ENCODE measurements at places on chromosomes 11 and 22.

GRCh38 chr11:62333768-62334167, 3.5 kb upstream of the ASRGL1 start:
- no peak for DNase-seq

- DNase-seq: no peak
These were observed 11.8 kb upstream of the TPST2 start for GRCh38 chr22:26601726-26602125.

DNA sequence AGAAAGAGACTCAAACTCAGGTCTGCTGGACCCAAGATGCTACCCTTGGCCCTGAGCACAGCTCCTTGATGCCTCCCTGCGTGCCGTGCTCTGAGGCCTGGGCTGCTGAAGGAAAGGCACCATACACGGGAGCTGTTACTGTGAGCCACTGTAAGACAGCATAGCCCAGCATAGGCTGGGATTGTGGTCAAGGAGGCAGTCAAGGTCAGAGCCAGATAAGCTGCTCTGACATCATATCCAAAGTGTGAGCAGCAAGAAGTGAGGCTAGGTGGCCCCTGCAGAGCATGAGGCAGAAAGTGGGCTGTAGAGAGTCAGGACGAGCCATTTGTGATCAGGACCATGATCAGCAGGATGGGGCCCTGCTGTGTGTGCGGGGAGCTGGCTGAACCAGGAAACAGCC, 7.7 kb downstream of the SLC22A8 start:
- no peak for DNase-seq

DNA sequence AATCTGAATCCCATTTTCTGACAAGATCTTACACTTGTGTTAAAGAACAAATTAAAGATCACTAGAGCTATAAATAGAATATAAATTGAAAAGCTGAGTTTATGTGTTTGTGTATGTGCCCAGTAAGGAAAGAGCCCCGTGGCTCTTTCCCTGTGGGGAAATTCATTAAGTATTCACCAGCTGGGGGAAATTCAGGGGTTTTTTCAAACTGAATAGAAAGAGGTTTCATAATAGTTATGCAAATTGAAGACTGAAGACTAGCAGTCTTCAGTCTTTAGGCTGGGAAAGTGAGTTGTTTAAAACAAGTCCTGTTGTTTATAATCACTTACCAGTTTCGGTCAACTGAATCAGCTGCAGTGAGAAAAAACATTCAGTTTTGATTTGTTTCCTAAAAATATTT, 11.3 kb upstream of the MS4A7 start:
- DNase-seq: no peak

DNA sequence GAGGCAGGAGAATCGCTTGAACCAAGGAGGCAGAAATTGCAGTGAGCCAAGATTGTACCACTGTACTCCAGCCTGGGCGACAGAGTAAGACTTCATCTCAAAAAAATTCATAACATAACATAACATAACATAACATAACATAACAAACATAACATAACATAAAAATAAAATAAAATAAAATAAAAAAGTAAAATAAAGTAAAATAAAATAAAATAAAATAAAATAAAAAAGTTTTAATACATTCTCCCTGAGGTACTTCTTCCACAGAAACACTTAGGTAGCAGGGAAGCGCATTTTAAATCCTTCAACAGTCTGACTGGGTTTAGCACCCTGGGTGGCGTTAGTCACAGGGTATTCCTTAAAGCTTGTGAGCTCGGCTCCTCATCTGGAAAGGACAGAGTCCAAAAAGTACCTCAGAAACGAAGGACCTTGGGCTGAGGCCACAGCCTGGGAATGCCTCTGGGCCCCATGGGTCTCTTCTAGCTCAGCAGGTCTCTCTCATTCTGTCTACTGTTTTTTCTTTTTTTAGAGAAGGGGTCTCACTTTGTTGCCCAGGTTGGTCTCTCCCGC, 41.7 kb downstream of the MICAL3 start:
- DNase-seq: no peak

DNA sequence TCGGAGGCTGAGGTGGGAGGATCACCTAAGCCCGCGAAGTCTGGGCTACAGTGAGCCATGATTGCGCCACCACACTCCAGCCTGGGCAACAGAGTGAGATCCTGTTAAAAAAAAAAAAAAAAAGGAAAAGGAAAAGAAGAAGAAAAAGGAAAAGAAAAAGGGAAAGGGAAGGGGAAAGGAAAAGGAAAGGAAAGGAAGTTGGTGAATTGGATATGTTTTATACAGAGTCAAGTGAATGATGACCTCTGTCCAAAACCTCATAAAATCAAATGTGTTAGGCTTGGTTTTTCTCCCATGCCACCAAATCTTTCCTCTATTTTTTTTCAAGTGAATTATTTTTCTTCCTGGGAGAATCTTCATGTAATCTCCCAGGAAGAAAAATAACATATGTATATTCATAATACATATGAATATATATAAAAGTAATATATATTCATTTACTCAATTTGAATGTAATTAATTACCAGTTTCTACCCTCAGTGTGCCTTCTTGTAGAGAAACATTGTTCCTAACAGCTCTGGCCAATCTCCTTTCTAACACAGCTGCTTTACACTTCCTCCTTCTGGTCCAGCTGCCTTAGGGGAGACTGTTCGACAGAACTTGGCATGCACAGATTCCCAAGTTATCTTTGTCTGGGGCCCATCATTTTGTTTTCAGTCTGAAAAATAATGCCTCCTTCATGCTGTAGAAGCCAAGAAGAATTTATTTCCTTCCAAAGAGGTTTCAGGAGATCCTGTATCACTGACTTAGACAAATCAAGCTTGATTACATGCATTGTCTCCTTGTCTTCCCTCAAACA, 111.9 kb downstream of the CCDC34 start:
- DNase-seq: no peak

- DNase-seq: no peak
These were observed 28.7 kb downstream of the ZNRF3 start for GRCh38 chr22:28911777-28912669.

DNA sequence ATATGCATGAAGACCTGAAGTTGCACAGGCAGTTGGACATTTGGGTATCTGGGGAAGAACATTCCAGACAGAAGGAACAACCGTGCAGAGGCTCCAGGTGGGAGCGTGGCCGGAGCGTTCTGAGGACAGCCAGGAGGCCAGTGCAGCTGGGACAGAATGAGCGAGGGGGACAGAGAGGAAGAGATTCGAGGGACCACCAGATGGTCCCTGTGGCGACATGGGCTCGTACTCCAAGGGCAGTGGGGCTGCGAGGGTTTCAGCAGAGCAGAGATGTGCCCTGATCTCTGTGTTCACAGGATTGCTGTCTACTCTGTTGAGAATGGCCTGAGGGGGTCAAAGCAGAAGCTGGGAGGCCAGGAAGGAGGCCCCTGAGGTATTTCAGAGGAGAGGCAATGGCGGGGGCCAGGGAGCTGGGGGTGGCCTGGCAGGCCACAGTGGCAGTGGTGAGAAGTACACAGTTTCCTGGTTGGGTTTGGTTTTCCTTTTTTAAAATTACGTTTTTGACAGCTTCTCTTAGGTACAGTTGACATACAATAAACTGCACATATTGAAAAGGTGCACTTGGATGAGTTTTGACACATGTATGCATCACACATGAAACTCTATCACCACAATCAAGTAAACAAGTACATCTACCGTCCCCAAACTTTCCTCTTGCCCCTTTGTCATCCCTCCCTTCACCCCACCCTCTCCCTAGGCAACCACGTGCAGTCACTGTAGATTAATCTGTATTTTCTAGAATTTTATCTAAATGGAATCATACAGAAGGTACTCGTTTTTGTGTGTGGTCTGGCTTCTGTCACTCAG, 24.8 kb upstream of the SOX10 start:
- no peak for DNase-seq

DNA sequence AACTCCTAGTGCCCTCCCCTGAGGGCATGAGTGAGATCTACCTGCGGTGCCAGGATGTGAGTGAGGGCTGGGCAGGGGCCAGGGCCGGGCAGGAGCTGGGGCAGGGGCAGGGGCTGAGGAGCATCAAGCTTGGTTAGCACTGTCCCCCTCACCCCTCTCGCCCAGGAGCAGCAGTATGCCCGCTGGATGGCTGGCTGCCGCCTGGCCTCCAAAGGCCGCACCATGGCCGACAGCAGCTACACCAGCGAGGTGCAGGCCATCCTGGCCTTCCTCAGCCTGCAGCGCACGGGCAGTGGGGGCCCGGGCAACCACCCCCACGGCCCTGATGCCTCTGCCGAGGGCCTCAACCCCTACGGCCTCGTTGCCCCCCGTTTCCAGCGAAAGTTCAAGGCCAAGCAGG, 5.7 kb downstream of the TRPT1 start:
- DNase-seq: no peak

DNA sequence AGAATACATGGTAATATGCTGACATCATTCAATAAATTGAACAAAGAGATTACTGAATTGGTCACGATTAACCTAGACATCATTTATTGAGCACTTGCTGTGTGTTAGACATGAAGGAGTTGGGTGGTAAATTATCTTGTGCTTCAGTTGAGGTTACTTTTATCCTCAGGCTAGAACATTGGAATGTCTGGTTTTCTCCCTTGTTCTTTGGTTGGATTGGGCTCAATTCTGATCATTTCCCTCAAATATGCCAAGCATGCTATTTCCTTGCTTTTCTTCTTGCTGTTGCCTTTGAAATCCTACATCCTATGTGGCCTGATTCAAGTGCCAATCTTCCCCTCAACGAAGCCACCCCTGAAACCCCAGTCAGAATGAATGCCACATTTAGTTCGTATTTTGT, 65.8 kb downstream of the DEUP1 start:
- DNase-seq: no peak

DNA sequence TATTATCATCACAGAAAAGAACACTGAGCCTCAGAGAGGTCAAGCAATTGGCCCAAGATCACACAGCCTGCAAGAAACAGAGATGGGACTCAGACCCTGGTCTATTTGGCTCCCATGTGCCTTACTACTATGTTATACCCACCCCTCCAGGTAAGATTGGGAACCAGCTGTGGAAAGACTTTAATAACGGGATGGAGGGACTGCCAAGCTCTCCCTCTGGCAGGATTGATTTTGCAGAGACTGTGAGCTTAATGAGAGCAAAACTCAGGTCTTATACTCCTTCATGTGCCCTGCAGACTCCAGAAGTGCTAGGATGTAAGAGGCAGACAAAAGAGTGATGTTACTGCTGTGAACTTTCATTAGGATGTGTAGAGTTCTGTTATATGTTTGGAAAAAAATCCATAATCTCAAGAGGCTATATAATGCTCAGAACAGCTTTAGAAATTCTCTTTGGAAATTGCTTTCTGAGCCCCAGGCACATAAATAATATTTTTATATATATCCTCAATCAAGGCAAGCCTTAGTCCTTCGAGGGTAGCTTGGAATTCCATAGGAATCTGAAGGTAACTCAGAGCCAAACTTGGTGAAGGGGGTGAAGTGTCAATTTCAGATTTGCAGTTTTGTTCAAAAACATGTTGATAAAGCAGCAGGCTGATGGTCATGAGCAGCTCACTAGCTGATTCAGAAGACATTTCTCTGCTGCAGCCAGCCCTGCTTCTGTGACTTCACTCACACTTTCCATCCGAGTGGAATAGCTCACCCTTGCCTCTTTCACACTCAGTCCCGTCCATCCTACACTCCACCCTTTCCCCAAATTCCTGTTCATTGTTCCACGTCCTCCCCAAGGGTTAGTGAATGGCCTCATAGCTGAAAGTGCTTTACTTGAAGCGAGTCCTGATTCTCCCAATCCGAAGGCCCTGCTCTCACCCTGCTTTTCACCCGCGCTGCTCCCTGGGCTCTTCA, 188.8 kb downstream of the SNX19 start:
- no peak for DNase-seq

DNA sequence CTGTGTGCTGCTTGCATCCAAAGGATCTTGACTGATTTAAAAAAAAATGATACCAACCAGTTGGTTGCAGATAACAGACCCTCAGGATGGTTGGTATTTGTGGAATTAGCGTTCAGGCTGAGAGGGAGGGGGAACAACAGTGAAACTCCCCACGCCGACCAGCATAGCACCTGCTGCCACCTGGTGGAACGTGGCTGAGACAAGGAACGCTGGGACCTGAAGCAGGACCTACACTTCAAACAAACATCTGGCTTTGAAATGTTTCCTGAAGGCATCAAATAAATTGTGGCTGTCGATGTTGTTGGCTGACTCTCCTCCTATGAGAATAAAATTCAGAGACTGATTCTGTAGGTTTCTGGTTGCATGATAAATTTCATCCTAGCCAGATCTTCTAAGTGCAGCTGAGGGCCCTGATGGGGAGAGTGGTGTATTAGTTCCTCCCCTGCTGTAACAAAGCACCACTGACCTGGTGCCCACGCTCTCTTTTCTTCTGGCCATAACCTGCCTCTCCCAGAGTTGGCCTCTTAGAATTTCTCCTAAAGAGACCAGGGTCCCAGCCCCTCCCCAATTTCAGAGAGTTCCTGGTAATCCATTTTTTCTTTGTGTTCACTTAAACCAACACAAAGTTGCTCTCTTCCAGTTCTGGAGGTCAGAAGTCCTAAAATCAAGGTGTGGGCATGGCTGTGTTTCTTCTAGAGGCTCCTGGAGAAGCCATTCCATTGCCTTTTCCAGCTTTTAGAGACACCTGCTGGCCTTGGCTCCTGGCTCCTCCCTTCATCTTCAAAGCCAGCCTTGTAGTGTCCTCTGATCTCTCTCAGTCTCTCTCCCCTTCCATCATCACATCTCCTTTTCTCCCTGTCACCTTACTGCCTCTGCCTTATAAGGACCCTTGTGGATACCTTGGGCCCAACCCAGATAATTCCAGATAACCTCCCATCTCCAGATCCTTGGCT, 17.3 kb downstream of the APOL2 start:
- DNase-seq: peak; percentile 49

DNA sequence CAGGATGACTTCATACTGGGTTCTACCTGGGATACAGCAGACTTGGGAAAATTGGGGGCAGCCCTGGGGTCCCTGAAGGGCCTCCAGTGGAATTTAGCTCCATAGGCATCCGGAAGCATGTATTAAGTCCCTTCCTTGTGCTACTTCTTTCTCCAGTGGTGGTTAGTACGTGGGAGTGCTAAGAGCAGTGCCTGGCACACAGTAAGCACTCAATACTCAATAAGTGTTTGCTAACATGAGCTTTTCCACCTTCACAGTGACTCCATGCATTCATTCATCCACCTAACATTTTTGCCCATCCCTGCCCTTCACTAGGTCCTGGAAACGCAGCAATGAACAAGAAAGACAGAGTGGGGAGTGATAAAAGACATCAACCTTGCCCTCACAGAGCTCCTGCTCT, 120.5 kb downstream of the MN1 start:
- no peak for DNase-seq

DNA sequence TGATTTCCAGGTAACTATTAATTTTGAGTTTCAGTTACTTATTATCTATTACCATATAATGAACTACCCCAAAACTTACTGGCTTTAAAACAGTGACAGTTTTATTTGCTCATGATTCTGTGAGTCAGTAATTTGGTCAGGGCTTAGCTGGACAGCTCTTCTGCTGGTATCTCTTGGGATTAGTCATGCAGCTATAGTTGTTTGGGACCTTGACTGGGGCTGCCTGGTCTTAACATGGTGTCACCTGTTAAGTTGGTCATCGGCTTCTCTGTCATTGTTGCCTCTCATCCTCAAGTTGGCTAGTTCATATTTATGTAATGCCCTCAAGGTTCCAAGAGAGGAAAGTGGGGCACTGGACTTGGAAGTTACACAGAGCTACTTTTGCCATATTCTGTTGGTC, 177.5 kb downstream of the TMEM135 start:
- no peak for DNase-seq

GRCh38 chr11:66077927-66078326, 7.9 kb downstream of the PACS1 start:
- no peak for DNase-seq
